Urinary bladder (tissue), 4 donors: ENCODE measurements at places on chromosomes 11 and 22. TPM values are rescaled to one million over a fixed set of nuclear protein-coding genes. Genes with fewer than 3 reads are reported as not detected.

MMP3 gene
- total RNA-seq = 1.4 TPM

NOX4 gene
- total RNA-seq = 5.4 TPM

DNA sequence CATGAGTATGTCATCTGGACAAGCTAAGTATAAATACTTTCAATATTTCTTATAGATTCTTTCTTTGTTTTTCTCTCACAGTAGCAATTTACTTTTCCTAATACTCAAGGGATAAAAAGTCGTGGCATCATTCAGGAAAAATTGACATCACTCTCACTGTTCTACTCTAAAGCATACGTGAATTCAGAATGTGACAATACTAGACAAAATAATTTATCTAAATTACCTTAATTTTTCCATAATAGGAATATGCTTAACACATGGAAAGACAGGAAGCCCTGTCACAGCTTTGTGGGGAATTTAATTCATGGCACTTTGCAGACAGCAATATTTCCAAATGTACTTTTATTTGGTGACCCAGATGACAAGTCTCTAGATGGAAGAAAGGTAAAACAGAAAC, 394.6 kb downstream of the DLG2 start:
- DNase-seq = no peak

DNA sequence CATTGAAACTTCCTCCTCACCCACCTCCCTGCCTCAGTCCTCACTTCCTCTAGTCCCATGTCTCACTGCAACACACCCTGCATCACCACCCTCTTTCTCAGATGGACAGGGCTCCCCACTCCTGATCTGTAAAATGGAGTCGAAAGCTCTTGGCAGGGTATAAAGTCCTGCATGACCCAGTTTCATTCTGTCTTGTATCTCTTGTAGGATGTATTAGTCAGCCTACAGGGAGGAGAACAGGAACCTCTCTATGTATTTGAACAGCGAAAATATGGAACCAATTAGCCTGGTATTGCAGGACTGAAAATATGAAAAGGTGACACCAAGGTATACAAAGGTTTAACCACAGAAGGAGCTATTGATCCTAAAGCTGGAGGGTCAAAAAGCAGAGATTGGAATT, 156.9 kb upstream of the SNX19 start:
- no peak for DNase-seq

DNA sequence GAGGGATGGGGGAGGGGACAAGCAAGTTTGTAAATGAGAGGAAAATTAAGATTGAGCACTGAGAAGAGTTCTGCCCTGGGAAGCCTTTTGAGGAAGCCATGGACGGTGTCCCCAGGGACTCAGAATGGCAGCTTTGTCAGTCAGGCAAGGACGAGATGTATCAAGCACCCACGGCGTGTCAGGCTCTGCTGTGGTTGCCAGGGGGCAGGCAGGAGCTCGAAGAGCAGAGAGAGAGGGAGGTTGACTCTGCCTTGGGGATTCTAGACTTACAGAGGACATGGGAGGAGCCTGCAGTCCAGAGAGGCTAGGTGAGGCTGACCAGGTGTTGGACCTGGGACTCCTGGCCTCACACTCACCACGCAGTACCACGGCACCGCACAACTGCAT, 29.1 kb upstream of the SYT7 start:
- DNase-seq = no peak

DNA sequence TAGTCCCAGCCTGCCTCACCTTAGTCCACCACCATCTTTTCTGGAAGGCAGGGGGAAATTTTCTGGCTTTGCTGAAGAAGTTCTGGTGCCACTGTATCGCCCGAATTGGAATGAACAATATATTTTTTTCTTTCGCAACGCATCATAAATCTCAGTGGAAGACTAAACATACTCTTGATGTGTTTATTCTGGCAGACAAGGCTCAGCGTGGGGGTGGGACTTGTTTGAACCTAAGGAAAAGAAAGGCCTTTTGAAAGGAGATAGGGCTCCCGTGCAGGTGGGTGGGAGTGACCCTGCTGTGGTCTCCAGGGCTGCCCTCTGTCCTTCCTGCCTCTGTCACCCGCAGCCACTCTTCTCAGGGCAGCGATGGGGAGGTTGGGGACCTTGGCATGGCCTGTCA, 42.5 kb downstream of the CD82 start:
- no peak for DNase-seq
